Common myeloid progenitor, CD34-positive (primary cell): ENCODE measurements at places on chromosomes 12 and 14.
A peak's percentile ranks its signal among the peaks of the same experiment; 100 is the strongest.

- DNase-seq: no peak
Measured at GRCh38 chr12:49669796-49670195, 37.4 kb downstream of the FMNL3 start.

DNA sequence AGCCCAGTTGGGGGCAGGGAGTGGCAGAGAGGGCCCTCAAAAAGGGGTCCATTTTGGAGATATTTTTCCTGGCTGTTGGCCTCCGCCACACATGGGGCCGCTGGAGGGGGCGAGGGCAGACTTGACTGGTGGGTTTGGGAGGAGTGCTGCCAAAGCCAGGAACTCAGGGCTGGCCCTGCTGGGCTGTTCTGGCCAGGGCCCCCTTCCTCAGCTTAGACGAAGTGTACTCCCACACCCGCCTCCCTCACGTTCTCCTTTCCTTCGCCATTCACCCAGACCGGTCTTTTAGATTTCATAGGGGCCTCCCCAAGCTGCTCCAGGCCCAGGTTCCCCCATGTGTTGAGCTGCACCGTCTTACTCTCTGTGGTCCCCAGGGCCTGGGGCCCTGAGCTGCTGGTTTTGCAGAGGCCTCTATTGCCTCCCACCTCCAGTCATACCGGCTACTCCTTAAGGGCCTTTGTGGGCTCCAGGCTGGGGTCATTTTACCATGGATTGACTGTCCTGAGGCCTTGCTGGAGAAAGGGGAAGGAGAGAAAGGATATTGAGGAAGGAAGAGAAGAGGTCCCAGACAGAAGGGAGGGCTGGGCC, 1.3 kb downstream of the KRT7 start:
- DNase-seq: no peak

DNA sequence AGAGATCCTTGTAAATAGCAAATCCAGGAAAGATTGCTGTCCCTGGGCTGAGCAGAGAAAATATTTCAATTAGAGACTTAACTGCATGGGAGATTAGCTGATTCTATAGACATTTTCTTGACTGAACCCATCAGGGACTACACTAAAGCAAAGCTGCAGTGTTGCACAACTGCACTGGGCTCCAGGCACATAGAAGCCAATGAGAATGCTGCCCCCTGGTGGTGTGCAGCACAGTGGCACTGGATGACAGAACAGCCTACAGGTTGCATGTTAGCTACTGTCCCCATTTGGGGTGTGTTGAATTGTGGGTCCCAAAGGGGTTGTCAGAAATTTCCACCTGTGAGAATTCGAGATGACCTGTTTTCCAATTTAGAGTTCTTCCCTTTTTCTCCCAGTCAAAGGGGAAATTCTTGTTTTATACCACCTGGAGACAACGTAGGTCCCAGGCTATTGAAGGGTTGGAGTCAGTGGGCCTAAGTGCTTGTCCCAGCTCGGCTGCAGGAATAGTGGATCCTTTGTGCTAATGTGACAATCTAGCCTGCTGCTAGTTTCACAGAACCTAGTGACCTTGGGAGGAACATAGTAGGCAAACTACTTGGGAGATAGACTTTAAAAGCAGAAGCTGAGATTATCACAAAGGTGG, 114.7 kb downstream of the SLC8A3 start:
- peak; percentile 73 for DNase-seq

DNA sequence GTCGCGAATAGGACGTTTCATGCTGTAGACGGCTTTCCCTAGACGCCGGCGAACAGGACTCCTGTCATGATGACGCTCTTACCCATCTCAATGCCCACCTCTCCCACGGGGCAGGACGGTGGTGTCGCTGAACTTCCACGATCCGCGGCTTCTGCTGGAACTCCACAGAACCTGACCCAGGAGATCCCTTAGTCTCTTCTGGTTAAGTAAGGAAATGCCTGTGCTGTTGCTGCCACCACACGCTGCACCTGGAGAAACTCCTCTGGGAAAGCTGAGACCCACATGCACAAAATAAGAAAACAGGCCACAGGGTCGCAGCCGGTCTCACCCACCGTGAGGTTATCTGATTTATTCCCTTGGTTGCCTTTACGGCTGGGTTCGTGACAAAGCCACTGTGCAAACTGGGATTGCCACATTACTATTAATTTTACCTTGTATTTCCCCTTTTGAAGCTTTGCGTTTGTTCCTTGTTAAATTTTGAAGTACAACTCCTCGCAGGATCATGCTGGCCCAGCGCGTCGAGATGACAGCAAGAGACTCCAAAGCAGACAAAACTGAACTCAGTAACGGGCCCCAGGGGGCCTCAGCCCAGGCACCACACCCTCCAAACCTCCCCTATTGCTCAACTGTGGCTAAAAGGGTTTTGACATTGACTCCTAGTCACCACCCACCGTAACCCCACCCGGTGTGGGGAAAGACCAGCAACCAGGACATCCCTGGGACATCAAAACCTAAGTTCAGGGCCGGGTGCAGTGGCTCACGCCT, 9.2 kb upstream of the MMP17 start:
- DNase-seq: no peak

- no peak for DNase-seq
Measured at GRCh38 chr12:93626160-93626559, 51.0 kb upstream of the CRADD start.

DNA sequence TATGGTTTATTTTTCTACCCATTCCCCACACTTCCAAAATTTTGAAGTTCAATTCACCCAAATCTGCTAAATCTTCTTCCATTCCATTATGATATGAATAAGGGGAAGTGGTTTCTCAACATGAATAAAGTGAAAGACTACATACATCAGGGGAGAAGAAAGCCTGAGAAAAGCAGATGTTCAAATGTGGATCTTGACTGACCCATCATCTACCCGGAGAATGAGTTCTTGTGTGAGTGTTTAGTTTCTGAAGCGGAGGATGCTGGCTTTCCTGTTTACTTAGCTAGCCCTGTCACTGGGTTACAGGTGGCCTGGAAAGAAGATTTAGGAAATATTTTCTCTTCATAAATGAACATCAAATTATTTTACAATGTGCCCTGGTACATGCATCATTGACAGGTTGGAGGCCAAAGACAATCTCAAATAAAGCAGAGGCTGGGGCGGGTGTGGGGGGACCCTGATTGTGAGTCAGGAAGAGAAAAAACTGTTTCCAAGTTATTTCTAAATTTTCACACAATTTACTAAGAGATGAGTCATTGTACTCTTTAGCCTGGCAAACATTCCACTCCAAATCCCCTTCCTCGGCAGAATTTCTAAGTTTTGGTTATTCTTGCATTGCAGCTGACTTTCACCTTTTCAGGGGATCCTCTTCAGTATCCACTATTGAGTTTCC, 135.6 kb downstream of the SLC25A21 start:
- DNase-seq: no peak

GRCh38 chr12:123075646-123076171, 75.2 kb downstream of the PITPNM2 start:
- no peak for DNase-seq

GRCh38 chr12:104490850-104491249, 34.1 kb downstream of the CHST11 start:
- no peak for DNase-seq

- no peak for DNase-seq
Measured at GRCh38 chr12:47023311-47023710, 56.1 kb upstream of the PCED1B start.

GRCh38 chr12:95440401-95440800, 33.6 kb upstream of the METAP2 start:
- no peak for DNase-seq

- peak; percentile 90 for DNase-seq
Measured at GRCh38 chr14:89626233-89626806, 209.3 kb upstream of the FOXN3 start.

DNA sequence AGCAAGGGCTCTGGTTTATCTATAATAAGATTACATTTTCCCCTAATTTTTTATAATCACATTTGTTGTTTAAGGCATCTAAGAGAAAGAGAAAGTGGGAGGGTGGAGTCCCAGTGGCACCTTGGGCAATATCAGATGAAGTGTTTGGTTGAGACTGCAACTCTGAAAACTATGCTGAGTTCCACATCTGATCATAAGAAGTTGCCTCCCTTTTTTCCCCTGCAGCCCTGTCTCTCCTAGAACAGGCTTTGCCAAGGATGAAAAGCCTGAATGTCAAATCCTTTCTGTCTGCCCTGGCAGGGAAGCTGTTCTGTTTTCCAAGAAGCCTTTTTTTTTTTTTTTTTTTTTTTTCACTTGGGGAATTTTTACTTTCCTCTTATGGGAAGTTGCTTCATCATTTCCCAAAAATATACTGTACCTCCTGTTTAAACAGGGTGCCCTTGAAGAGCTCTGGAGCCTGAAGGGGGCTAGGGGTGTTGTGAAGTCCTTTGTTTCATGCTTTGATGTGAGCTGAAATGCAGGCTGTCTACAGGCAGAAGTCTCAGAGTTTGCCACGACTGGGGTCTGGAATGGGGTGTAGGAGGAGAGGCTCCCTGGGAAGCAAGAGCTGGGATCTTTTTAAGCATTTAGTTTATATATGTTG, 71.3 kb downstream of the SUSD6 start:
- DNase-seq: peak; percentile 73

GRCh38 chr12:132373901-132374611, 44.7 kb upstream of the GALNT9 start:
- no peak for DNase-seq

GRCh38 chr12:124456652-124457152, 110.7 kb downstream of the NCOR2 start:
- DNase-seq: peak; percentile 58

- DNase-seq: no peak
Measured at GRCh38 chr14:28870033-28870564, 103.5 kb downstream of the FOXG1 start.

DNA sequence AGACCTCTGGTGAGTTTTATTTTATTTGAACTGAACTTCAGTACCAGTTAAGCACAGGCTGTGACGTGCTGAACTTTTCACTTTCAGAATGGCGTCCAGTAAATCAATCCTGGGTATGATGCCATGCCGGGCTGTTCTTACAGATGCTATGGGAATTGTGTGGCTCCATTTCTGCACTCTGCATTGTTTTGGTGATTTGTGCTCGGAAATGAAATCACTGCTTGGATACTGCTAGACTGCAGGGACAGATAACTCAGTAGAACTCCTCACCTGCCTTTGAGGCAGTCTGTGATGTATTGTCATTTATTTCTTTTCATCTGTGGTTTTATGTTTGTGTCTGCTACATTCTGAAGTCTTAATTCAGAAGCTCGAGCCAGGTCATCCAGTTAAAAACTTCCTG, 172.7 kb downstream of the PTPN11 start:
- no peak for DNase-seq

DNA sequence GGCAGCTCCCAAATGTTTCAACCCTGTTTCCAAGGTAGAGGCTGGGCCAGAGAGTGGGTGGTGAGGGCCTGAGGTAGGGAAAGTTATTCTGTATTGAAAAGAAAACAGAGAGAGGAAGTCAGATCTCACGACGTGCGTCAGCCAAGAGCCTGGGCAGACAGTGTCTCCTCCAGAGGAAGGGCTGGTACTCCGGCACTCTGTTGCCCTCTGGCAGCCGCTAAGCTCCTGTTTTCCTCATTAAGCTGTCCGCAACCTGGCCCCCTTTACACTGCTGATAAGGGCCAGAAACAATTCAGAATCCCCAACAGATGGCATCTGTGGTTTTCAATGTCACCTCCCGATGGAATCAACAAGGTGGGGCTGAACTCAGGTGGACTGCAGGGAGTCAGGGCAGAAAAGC, 26.0 kb upstream of the LTBP2 start:
- no peak for DNase-seq

DNA sequence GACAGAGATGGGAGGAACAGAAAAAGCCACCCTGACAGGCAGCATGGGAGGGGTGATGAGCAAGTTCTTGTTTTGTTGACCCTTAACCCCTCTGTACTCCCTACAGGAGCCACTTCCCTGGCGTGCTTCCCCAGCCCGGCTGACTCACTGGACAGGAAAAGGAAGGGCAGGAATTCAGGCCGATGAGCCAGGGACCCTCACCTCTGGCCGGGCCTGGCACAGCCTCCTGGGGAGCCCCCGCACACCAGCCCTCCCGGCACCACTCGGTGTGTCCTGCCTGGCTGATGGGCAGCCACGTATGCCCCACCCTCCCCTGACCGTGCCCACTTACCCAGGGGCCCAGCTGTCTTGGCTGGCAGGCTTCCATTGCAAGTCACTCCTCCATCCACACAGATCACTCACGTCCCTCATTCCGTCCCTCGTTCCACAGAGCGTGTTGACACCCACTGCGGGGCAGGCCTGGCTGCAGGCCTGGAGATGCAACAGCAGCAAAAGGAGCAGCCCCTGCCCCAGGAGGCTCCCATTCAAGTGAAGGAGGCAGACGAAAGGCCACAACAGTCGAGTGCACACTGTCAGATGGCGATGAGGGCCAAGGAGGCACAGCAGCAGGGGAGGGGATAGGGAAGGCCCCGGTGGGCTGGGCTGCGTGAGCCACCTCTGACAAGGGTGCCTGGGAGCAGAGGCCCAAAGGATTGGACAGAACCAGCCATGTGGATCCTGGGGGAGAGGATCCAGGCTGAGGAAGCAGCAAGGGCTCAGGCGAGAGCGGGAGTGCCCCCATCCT, 19.7 kb upstream of the CD9 start:
- DNase-seq: no peak

DNA sequence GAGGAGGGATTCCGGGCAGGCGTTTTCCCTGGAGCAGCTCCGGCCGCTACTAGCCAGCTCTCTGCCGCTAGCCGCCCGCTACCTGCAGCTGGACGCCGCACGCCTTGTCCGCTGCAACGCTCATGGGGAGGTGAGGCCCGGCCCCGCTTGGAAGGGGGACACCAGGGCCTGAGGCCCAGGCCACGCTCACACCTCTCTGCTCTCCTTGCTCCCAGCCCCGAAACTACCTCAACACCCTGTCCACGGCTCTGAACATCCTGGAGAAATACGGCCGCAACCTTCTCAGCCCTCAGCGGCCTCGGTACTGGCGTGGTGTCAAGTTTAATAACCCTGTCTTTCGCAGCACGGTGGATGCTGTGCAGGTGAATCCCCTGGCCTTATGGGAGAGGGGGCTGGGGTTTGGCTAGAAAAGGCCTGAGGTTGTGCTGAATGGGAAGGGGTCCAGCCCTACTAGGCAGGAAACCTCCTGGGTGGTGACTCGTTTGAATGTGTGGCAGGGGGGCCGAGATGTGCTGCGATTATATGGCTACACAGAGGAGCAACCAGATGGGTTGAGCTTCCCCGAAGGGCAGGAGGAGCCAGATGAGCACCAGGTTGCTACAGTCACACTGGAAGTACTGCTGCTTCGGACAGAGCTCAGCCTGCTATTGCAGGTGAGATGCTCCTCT, 597 bp downstream of the RNF31 start:
- no peak for DNase-seq

- no peak for DNase-seq
Measured at GRCh38 chr14:50704454-50705010, 36.4 kb upstream of the SAV1 start.

- no peak for DNase-seq
Measured at GRCh38 chr12:107731366-107731765, 29.6 kb downstream of the PRDM4 start.

DNA sequence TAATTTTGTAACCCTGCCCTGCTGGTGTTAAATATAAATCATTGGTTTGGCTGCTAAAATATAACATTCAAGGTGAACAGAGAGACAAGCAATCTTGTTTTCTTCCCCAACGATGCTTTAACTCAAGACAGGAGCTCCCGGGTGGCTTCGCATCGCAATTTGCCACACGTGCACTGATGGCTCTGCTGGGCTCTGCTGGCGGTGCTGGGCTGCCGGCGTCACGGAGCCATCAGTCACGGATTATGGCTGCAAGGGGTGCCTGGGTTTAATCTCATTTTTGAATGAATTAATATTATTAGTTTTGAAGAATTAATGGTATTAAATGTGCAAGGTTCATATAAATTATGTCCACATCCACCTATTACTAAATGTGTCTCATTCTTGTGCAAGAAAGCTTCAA, 44.9 kb upstream of the TMEM260 start:
- DNase-seq: no peak
